ENCODE measurements at places on chromosomes 1 and 21.

GRCh38 chr1:62746086-62746808 lies 37.7 kb upstream of the ATG4C start:
- DNase-seq: peak; percentile 69

GRCh38 chr1:223710179-223711133 lies 1.9 kb upstream of the CAPN2 start:
- DNase-seq: no peak

DNA sequence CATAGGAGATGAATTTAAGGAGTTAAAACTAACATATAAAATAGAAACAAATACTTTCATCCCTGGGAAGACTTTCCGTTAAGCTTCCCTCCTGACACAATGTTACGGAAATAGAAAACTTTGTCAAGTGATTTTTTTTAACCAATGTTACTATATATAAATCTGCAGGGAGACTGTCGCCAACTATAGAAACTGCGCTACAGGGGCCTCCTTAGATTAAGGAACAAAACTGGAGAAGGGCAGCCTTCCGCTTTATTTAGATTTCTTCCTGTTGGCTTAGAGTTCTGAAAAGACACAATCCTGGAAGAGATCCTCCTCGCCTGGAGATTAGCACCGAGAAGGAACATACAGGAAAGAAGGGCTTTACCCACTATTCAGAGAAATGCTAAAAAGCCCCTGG lies 1.5 kb downstream of the MGST3 start:
- DNase-seq: no peak

- DNase-seq: no peak
Measured at GRCh38 chr1:197496722-197497121, 228.7 kb downstream of the CRB1 start.

All from EH (cell line).